ENCODE measurements at places on chromosomes 3 and 15. TPM values are rescaled to one million over a fixed set of nuclear protein-coding genes. Genes with fewer than 3 reads are reported as not detected.

DNA sequence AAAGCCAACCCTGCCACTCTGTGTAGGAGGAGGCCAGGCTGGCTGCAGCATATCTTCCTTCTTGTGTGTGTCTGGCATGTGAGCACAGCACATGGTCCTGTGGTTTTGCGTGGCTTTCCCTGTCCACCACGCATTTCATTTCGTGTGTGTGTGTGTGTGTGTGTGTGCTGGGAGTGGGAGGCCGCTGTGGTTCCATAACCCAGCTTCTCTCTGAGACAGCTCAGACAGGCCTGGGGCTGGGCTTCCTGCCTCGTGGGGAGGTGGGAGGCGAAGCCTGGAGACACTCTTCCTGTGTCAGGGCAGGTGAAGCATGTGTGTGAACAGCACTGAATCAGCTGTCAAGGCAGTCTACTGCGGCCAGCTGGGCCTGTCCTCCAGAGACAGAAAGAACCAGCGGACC is 16.0 kb upstream of the MRPS22 start:
- no peak for DNase-seq

DNA sequence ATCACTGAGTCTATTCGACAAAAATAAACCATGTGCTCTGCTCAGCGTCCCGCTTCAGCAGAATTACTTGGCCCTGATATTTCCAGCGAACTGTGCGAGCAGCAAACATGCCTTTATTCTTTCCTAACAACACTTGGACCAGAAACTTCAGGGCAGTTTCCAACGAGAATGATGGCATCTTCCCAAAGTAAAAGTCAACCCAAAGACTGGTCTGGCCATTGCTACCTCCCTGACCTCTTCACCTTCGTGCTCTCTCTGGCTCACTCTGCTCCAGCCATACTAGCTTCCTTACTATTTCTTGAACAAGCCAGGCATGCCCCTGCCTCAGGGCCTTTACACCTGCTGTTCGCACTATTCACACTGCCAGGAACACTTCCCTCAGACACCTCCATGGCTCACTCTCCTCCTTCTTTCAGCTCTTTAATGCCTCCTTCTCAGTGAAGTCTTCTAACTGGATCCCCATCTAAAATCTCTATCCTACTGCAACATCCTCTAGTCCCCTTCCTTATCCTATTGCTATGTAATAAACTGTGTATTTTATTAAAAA is 6.3 kb downstream of the HOMER2 start:
- no peak for DNase-seq

- no peak for DNase-seq
These were observed 483.9 kb downstream of the RBMS3 start for GRCh38 chr3:29764603-29765254.

DNA sequence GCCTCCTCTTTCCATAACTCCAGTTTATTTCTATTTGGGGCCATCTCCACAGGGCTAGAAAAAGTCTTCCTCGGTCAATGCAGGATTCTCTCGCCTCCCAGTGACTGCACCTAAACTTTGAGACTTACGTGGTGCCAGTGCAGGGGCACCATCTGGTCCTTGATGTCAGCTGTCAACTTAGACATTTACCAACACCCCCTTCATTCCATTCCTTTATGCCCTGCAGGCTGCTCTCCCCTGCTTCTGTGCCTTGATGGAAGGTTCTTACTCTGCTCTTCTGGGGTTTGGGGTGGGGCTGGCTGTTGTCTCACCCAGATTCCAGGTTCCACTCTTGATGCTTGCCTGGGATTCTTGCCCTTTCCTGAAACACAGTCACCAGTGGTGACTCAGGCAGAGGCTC is 101.8 kb downstream of the ST8SIA2 start:
- DNase-seq = no peak

ERC2 gene
- 17.0 TPM for total RNA-seq

FSIP1 gene
- total RNA-seq = 0.62 TPM
